Ovary (tissue), 10 donors: ENCODE measurements at places on chromosomes 4 and X. TPM values are rescaled to one million over a fixed set of nuclear protein-coding genes. Genes with fewer than 3 reads are reported as not detected.

The UGT2B15 gene
- polyA plus RNA-seq = not detected

DNA sequence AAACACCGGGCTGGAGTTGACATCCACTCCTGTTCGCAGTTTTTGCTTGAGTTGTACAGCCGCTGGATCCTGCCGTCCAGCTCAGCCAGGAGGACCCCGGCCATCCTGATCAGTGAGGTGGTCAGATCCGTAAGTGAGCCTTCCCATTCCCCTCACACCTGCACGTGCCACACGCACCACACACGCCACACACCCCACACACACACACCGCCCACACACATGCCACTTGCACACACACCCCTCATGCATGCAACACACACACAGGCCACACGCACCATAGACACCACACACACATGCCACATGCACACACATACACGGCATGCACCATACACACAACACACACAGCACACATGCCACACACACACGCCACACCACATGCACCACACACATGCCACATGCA, 20.1 kb upstream of the MSANTD1 start:
- no peak for DNase-seq

GRCh38 chr4:110988722-110989121, 365.8 kb upstream of the PITX2 start:
- DNase-seq = no peak

The SLC16A2 gene
- 16.3 TPM for polyA plus RNA-seq

GRCh38 chr4:156901871-156902270, 69.7 kb downstream of the PDGFC start:
- DNase-seq = no peak

The NDST3 gene
- polyA plus RNA-seq = 0.02 TPM

DNA sequence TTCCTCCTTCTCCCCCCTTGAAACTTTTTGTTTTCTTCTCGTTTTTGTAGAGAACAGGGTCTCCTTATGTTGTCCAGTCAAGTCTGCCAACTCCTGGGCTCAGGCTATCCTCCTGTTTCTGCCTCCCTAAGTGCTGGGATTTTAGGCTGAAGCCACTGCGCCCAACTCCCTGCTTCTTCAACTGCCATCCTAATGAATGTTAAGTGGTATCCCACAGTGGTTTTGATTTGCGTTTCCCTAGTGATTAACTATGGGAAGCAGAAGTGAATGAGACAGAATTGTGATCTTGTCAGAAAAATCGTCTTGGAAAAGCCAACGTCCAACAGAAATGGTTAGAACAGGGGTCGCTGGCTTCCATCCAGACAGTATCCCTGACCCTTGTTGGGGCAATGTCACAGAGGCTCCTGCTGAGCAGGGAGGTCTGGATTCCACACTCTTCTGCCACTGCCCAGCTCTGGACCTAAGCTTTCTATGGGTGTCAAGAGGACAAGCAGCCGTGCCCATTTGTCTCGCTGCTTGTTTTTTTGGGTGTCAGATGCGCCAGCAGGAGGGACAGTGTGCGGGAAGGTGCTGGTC, 869 bp upstream of the ADD1 start:
- DNase-seq = no peak

DNA sequence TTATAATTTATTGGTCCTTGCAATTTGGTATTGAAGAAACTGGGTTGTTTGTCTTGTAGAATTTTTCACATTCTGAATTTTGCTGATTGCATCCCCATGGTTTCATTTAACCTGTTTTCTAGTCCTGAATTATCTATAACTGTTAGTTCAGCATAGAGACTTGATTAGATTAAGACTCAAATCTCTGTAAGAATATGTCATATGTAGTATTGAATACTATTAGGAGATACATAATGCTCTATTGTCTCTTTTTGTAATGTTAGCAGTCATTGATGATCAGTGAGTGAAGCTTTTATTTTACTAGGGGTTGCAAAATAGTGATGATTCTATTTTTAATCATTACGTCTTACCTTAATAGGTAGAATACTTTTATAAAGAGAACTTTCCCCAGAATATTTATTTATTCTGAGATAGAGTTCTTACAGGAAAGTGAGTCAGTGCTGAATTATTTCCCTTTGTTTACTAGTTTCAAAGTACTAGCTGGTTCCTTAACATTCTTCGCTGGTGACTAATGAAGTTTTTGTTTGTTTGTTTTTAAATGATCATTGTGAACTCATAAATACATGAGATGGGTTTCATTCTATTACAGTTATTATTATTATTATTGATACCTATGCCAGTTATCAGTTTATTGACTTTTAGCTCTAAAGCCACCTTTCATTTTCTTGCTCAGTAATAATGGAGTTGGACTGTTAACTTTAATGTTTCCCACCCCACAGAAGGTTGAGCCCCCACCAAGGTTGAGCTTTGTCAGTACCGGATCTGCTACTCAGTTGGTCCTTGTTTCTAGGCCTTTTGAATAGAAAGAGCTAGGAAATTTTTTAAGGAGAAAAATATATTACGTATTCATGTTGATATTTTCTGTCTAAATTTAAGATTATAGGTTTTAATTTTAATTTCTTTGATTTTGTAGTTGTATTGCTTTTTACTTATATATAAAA, 102.3 kb downstream of the LARP1B start:
- DNase-seq = no peak

DNA sequence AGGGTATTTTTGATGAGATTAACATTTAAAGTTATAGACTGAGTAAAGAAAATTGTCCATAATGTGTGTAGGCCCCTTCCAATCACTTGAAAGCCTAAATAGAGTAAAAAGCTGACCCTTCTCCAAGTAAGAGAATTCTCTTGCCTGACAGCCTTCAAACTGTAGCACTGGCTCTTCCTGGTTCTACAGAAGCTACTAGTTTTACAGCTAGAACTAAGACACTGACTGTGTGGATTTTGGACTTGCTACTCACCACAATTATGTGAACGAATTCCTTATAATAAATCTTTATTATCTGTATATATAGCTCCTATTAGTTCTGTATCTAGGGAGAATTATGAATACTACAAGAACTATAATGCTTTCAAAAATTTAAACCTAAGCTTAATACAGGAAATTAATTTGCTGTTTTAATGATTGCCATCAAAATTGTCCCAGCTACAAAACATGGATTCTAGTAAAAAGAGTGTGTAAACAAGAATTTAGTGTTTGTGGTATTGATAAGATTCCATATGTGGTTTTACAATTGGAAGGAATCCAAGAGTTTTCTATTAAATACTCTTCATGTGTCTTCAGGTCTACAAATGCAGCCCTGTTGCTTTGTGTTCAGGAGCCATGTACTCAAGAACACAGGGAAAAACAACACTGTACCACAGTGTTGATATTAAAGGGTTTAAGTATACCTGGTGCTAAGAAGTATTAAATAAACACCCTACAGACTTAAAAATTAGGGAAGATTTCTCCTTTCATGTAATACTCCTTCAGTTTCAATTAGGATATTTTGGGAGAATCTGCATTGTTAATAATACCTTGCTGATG, 366.5 kb downstream of the CXXC4 start:
- no peak for DNase-seq

The DUX4 gene
- not detected for polyA plus RNA-seq

- DNase-seq = no peak
Observed at GRCh38 chrX:19085666-19086065, 36.6 kb downstream of the ADGRG2 start.

GRCh38 chr4:7573576-7574091, 138.9 kb upstream of the PSAPL1 start:
- DNase-seq = no peak

The KCTD8 gene
- polyA plus RNA-seq = 1.3 TPM
